Activated naive CD4-positive, alpha-beta T cell treated with Interleukin-2 at 50 U/mL for 16 hours (primary cell): ENCODE measurements at places on chromosomes 6 and 20.

GRCh38 chr6:166434336-166434735 lies 51.6 kb upstream of the MPC1 start:
- no peak for DNase-seq

DNA sequence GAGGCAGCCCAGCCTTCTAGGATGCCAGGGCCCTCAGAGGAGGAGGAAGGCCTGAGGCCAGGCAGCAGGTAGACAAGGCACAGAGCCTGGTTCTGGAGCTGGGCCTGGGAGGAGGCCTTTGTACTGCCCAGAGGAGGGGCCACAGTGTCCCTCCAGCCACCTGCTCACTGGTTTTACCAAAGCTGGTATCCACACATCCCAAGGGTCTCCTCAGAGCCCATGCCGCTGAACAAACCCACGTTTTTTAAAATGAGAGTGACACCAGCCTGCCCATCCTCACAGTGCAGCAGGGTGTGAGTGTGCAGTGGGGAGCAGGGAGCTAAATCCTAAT lies 162.7 kb downstream of the LY86 start:
- no peak for DNase-seq

- DNase-seq = no peak
Measured at GRCh38 chr6:49653942-49654341, 17.3 kb upstream of the RHAG start.

DNA sequence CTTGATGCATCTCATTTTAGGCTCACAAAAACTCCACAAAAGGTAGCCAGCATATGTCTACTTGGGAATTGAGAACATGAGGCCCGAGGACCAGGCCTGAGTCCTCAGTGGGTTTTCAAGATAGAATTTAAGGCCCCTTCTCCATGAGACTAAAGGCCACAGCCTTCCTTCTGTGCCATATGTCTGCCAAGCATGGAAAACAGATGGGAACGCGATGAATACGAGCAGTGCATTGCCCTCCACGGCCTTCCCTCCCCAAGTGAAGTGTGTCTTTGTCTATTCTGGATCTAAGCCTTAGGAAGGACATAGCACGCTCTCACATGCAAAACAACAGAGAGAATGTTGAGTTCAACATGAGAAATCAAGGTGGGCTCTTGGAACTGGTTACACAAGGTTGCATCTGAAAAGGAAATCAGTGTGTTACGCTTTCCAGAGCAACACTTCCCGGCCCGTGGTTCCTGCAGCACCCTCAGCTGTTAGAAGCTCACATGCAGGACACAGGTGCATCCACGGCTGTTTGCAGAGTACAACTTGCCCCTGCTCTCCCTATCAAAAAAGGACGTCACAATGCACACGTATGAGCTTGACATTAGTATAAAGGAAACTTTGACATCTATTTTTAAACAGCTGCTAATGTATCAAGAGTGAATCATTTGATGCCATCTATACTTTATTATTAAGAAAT lies 229.9 kb downstream of the NRN1 start:
- DNase-seq = no peak

DNA sequence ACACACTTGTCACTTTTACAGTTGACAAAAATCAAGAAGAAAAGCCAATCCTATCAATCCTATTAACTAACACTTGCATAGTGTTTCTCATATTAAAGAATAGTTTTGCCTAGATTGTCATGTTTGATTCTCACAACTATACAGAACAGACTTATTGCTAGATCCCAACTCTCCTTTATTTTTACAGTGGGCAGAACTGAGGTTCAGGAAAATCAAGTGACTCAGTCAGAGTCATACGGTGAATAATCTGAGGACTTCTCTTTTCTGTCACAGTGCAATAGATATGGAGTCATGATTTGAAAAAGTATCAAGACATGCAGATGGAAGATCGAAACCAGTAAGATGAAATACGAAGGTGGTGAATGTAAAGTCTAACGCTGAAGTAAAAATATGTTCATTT lies 195.1 kb upstream of the CITED2 start:
- no peak for DNase-seq

- DNase-seq = peak; percentile 88
Measured at GRCh38 chr6:30722280-30723112, 2.3 kb downstream of the TUBB start.

GRCh38 chr6:75268121-75268987 lies 16.2 kb downstream of the TMEM30A start:
- no peak for DNase-seq

- DNase-seq = no peak
Measured at GRCh38 chr6:57147401-57147800, 24.7 kb upstream of the BAG2 start.

GRCh38 chr6:112231164-112231563 lies 23.2 kb downstream of the LAMA4 start:
- DNase-seq = no peak

GRCh38 chr20:5191829-5192569 lies 65.2 kb downstream of the CDS2 start:
- peak; percentile 17 for DNase-seq

- DNase-seq = no peak
Measured at GRCh38 chr6:74872754-74873476, 332.9 kb downstream of the COL12A1 start.

DNA sequence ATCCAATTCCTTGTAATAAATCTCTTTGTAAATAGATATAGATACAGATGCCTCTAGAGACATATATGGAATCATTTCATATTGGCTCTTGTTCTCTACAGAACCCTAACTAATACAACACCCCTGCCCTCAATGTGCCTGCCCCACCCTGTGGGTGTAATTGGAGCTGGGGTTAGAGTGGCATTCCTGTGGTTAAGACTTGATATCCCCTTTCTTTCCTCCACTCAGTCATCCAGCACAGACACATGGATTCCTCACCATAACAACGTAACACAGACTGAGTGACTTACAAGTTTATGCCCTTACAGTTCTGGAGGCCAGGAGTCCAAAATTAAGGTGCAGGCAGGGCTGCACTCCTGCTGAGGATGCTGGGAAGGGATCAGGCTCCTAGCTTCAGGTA lies 42.8 kb downstream of the C6orf118 start:
- DNase-seq = no peak

- DNase-seq = no peak
Measured at GRCh38 chr6:56382416-56382940, 135.1 kb upstream of the COL21A1 start.

DNA sequence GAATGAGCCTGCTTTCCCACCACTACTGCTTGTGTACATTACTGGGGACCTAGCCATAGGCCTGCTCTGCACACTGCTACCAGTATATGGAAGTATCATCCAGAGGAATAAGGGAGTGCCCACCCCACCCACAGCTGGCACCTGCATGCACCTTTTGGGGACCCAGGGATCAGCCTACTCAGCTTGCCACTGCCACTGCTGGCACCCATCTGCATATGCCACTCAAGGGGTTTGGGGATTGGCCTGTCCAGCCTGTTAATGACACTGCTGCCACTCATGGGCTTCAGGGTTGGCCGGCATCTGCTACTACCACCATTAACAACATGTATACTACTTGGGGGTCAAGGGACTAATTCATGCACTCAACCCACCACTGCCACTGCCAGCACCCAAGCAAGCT lies 832.1 kb downstream of the PHF3 start:
- no peak for DNase-seq

DNA sequence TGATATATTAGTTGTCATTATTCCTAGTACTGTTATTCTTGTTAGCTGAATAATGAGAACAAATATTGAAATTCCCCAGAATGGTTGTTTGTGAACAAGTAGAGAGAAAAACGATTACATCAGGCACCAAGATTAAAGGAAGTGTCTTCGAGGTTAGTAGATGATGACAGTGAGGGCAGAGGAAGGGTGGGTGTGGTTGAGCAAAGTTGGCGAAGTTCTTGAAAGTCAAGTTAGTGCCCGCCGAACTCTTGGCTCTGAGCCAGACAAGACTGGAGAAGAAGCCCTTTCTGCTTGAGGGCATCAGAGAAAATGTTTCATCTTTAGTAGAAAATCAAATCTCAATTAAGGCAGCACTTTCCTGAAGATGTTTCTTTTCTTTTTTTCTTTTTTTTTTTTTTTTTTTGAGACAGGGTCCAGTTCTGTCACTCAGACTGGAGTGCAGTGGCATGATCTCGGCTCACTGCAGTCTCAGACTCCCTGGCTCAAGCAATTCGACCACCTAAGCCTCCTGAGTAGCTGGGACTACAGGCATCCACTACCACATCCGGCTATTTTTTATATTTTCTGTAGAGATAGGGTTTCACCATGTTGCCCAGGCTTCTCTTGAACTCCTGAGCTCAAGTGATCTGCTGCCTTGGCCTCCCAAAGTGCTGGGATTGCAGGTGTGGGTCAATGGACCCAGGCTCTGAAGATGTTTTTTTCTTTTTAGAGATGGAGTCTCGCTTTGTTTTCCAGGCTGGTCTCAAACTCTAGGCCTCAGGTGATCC lies 77.1 kb downstream of the SGK1 start:
- peak; percentile 77 for DNase-seq

- DNase-seq = no peak
Measured at GRCh38 chr6:107987805-107988204, 29.8 kb upstream of the SEC63 start.

DNA sequence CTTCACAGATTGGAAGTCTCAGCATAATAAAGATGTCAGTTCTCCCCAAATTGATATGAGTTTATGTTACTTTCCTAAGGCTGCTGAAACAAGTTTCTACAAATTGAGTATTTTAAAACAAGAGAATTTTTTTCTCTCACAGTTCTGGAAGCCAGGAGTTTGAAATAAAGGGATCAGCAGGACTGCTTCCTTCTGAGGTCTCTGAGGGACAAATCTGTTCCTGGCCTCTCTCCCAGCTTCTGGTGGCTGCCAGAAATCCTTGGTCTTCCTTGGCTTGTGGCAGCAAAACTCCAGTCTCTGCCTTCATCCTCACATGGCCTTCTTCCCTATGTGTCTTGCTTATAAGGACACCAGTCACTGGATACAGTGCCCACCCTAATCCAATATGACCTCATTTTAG lies 136.1 kb downstream of the TFAP2A start:
- DNase-seq = no peak

GRCh38 chr6:87277123-87277522 lies 45.3 kb upstream of the SMIM8 start:
- no peak for DNase-seq

- no peak for DNase-seq
Measured at GRCh38 chr6:12911427-12911826, 194.9 kb downstream of the PHACTR1 start.
